Cortex of kidney (tissue), 1 donor: ENCODE measurements at places on chromosomes 2 and 18.

DNA sequence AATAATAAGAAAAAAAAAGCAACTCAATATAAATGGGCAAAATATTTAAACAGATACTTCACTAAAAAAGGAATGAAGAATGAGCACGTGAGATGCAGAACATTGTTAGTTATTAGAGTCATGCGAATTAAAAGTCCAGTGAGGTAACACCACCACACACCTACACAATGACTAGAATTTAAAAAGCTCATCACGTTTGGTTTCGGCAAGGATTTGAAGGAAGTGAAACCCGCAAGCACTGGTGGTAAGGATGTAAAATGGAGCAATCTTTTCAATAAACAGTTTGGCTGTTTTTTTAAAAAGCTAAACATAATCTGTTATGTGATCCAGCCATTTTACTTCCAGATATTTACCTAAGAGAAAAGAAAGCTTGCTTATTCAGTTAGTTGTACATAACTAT is 1181.6 kb upstream of the CELF4 start:
- DNase-seq = no peak

DNA sequence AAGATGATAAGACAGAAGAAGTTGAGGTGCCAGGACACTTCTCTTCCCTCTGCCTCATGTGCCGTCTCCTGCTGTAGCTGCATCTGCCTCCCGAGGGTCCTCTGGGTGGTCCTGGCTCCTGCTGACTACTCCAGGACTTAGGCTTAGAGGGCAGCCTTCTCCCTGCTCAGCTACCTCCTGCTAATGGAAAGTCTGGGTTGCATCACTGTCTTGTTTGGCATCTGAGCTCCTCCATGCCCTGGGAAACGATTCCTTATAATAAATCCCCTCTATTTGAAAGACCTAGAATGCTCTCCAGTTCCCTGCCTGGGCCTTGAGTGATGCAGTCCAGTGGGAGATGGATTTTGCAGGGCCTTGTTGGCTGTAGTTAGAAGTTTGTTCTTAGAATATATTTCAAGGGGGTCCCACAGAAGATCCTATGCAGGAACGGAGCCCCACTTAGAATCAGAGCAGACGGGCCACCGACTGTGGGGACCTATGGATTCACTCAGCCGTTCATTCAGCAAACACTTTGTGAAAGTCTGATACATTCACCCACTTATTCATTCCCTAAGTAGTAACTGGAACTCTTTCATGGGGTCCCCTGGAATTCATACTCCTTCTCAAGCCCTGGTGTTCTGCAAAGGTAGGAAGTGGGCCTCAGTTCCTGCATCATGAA is 269.8 kb upstream of the HDAC4 start:
- DNase-seq = no peak

DNA sequence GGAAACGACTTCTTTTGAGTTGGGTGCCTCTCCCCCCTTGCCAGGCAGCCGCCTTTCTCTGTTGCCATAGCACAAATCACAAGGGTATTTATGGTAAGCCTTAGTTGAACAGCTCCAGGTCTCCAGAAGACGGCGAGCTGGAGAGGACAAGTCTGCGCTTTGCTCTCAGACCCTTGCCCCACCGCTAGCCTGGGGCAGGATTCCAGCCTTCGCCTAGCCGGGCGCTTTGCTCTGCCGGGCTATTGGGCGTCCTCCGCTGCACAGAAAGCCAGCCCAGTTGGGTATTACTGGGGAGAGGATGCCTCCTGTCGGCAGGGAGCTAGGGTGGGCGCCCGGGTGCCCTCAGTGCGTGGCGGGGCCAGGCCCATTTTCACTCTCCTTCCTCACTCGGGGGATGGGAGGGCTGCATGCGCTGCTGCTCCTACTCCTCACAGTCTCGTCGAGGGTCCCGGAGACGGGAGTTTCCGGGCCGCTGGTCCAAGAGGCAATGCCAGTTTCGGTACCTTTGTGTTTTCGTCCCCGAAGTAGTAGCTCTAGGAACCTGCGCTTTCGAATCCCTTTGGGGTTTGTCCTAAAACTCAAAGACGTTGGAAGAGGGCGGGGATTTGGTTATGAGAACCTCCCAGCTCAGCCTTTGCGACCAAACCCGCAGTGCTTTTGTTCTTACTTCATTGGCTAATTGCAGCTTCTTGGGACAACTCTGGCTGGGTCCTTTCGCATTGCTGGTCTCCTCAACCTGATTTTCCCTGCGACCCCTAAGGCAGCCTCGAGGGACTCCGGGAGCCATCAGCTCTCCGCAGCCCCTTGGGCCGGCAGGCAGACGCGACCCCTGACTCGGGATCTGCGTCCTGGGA is 3.6 kb upstream of the DLX2 start:
- no peak for DNase-seq

DNA sequence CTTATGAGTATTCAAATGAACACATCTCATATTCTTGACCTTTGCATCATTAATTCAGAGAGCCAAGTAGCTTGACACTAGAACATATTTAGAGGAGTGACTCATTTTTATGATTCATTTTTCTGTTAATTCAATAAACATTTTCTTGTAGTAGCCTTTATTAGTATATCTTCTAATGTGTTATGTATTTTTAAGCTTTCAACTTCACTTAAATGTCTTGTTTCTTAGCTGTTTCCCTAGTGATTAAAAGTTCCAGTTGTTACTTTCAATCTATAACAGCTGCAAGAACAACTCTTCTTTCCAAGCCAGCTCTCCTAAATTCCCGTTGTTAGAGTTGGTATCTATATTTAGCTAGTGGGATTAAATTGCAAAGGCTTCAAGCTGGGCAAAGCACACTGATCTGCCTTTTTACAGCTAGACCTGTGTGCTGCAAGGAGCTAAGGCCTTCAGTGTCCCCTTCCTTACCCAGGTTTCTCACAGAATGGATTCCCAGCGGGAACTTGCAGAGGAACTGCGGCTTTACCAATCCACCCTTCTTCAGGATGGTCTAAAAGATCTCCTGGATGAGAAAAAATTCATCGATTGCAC is at the start of gene KLHL41:
TSS of gene KLHL41 (plus strand) at position 405 of the 588 bp plus-strand sequence. CDS start at position 482, 77 bp downstream.
- DNase-seq = no peak

DNA sequence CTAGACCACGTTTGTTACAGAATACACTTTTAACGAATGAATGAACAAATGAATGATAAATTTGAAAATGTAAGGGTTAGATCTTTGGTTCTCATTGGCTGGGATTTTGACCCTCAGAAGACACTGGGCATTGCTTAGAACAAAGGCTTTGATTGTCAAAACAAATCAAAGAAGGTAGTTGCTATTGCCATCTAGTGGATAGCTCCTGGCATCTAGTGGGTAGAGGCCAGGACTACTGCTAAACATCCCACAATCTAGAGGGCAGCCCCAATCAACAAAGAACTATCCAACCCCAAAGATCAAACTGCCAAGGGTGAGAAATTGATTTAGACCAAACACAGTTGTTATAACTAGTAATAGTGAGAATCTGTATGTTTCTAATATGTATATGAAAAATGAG is 552.3 kb downstream of the KCNJ3 start:
- DNase-seq = no peak

DNA sequence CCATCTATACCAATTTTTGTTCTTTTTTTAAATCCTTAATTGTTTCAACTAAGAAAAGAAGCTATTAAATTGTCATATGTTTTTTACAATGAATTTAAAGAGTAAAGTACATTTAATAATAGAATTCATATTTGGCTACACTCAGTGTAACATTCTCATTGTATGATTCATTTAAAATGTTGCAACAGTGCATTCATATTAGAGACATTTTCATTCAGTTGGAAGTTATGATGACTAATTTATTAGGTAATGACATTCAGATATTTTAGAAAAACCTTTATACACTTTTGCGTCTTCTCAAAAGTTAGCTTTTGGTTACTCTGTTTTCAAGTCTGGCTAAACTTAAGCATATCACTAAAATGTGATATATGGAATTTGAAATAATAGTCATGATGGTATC is 887.5 kb upstream of the NRXN1 start:
- no peak for DNase-seq

- DNase-seq = no peak
Observed at GRCh38 chr2:113341191-113341869, 62.6 kb upstream of the PAX8 start.

DNA sequence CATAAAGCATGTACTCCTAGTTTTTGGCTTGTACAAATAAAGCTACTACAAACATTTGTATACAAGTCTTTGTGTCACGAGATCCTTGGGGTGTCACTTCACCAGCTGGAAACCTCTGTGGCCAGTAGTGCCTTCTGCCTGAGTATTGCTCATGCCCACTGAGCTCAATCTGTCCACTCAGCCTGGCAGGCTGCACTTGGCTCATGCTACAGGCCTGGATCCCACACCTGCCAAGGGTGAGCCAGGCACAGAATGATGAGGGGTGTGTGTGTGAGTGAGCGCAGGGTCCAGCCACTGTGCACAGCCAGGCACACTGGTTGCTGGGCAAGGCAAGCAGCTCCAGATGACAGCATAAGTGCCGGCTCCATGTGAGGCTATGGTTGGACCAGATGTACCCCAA is 13.1 kb downstream of the SRD5A2 start:
- DNase-seq = no peak

GRCh38 chr2:146817613-146818012 is 1027.2 kb upstream of the ACVR2A start:
- DNase-seq = no peak

DNA sequence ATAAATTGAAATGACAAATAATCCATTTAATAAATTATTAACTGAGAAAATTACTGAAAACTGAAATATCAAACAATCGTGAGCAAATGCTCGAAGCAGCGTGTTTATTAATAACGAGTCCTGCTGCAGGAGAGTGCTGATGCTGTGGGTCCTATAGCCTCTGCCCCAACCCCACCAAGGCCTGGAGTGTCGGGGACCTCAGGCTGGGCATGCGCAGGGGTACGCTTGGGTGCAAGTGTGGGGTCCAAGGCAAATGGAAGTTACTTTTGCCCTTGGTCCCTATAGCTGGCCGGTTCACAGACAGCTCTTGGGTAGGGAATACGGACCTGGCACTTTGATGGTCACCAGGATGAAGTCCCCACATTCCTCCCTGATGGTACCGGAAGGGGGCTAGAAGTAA is 43.3 kb upstream of the CELF4 start:
- no peak for DNase-seq

- DNase-seq = no peak
Observed at GRCh38 chr18:10232062-10232461, 222.4 kb upstream of the APCDD1 start.

GRCh38 chr2:229179628-229180027 is 91.5 kb downstream of the PID1 start:
- DNase-seq = no peak

DNA sequence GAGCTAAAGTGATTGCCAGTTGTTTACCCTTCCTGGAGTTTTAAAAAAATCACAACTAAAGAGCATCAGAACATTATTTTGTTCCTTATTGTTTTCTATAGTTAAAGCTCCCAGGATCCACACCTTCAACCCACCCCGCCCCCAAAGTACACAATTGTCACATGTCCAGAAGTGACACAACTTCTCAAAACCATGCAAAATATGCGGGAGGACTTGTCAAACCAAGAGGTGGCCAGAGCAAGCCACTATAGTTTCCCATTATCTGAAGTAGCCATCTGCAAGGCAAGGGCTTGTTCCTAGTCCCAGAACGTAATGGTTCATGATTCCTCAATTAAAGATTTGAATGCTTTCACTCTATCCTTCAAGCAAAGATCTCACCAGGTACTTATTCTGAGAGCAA is 9.9 kb upstream of the INO80C start:
- DNase-seq = no peak

- DNase-seq = no peak
Observed at GRCh38 chr2:27977731-27978312, 87.3 kb downstream of the BABAM2 start.

- DNase-seq = no peak
Observed at GRCh38 chr2:3430740-3431490, 51.4 kb downstream of the TRAPPC12 start.

GRCh38 chr18:79912409-79912991 is 39.0 kb downstream of the SLC66A2 start:
- DNase-seq = no peak

DNA sequence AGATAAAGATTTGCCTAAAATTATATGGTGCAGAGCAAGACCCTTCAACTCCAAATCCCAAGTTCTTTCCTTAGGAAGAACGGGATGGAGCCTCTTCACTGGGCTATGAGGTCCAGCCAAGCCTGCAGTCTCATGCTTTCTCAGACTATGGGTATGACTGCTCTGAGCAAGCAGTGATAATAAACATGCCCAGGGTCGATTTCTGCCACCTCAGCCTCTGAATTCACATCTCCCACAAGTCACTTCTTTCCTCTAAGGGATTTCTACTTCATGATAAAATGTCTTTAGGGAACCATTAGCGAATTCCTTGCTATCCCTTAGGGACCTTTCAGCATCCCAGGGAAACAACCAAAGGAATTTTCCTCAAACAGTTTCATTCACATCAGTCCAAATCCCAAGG is 94.8 kb downstream of the GFPT1 start:
- DNase-seq = no peak

- no peak for DNase-seq
Observed at GRCh38 chr18:8814206-8814605, 108.8 kb downstream of the MTCL1 start.

GRCh38 chr18:58687871-58688308 is 16.6 kb downstream of the MALT1 start:
- DNase-seq = no peak

DNA sequence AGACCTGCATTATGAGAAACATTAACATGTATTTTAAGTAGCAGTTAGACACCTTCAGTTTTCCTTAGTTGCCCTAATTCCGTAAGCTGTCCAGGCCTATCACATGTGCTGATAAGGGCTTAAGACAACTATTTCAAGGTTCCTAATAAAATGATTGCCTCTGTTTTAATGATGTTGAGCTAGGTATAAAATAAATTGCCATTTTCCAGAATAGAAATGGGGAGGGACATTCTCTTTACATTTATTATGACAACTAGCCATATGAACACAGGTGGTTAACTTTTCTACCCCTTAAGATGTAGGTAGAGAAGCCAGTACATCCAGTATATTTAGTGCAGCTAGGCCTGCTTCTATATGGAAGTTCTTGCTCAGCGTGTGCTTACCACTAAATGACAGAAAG is 65.9 kb downstream of the SOCS6 start:
- DNase-seq = no peak

DNA sequence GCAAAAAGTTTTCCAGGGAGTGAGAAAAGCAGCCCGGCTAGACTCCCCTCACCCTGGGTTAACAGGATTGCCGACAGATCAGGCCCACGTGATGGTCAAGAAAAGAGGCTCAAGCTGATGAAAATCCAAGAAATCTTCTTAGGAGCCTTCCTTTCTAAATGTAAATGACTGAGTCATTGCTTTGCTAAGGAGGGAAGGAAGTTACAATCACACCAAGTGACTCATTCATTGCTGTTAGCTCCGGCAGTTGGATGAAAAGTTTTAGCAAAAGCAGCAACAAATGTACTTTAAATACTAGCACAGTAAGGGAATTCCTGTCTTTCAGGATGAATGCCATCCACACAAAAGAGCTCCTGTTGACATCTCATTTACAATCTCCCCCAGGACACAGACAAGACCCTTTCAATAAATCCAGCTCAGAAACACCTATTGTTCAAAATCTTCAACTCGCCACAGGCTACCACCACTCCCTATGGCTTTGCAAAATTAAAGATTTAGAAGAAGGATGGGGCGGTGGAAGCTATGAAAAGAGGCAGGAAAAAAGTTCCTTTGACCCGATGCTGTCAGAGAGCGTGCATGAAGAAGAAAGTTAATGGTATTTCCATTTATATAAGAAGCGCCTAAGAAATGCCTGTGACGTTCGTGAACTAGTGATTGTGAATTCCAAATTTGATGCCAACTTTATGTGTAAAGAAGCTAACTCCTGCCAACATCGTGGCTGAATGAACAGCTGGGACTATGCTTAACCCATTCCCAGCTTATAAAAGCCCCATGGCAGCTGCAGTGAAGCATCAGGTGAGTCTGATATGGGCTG is 153.7 kb downstream of the TGIF1 start:
- DNase-seq = no peak
